ENCODE measurements at places on chromosomes 5 and 9. TPM values are rescaled to one million over a fixed set of nuclear protein-coding genes. Genes with fewer than 3 reads are reported as not detected.

The HTR1A gene
- not detected for total RNA-seq

The CER1 gene
- not detected for total RNA-seq

The ADAMTS19 gene
- 0.27 TPM for total RNA-seq

DNA sequence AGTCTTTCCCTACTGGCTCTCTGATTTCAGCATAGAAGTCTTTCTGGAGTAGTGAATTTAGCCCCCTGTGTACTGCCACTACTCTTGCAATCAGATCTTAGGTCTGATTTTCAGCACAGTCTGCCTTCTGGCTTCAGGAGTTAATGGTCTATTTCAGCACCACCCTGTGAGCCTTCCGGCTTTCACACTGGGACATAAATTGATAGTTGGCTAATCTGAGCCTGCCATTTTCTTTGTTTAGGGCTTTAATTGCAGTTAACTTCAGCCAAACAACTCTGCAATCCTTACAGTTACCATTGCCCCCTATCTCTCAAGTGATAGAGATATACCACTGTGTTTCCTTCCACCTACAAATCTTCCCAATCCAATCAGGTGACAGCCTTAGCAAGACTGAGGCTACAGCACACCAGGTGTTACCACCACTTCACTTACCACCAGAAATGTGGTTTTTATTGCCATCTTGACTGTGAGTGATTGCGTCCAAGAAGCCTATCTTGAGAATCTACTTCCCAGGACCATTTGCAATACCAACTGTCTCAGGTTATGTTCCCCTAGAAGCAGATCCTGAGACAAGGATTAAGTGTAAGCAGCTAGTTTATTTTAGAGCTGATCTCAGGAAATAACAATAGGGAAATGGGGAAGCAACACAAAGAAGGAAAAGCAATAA is 51.9 kb upstream of the NEK6 start:
- DNase-seq = no peak

GRCh38 chr9:33017283-33018041 is 7.6 kb upstream of the DNAJA1 start:
- DNase-seq = no peak

GRCh38 chr9:81772144-81772543 is 82.8 kb upstream of the TLE1 start:
- no peak for DNase-seq
